ENCODE measurements at places on chromosomes 2 and 18.

GRCh38 chr2:28658369-28658768 is 93.3 kb upstream of the PPP1CB start:
- no peak for DNase-seq

GRCh38 chr2:219175928-219176817 is 552 bp downstream of the CNPPD1 start:
- no peak for DNase-seq

DNA sequence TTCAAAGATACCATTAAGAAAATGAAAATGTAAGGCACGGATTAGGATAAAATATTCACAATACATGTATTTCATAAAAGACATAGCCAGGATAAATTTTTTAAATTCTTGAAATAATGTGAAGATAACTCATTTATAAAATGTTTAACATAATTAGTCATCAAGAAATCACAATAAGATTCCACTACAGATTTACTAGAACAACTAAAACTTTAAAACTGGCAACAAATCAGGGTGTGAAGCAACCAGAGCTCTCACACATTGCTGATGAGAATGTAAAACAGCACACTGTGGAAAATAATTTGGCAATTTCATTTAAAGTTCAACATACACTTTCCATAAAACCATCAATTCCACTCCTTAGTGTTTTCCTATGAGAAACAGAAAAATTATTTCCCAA is 89.6 kb upstream of the UBE2E3 start:
- no peak for DNase-seq

DNA sequence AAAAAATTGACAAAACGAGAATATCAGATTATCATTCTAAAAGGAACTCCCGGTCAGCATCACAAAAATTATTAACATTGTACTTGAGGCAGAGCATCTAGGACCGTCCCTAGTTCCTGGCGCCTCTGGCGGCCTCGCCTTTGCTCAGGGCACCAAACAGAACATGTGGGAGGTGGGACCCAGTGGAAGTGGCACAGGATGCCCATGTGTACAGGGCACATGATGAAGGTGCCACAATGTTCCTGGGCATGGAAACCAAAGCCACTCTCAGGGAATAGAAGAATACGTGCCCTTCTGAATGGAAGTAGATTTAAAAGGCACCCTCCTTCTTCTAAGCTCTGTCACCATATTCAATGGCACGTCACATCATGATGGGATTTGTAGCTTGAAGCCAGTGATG is 30.1 kb upstream of the MARCO start:
- DNase-seq: no peak

- no peak for DNase-seq
Observed at GRCh38 chr2:74902281-74902860, 56.1 kb upstream of the POLE4 start.

- DNase-seq: no peak
Observed at GRCh38 chr2:43194121-43194869, 32.1 kb downstream of the ZFP36L2 start.

DNA sequence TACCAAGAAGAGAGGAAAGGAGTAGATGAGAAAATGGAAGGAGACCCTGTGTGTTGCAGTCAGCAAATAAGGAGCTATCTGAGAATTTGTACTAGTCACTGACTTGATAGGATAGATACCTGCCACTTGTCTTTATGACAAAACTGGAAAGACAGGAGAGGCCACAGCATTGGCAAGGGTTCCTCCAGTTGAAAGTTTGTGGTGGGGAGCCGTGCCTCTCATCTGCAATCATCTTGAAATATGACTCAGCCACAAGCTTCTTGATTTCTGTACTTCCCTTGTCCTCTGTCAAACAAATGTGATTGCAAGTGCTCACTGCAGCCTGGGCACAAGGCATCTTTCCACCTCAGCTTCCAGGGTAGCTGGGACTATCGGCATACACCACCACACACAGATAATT is 99.1 kb downstream of the GREB1L start:
- DNase-seq: no peak

DNA sequence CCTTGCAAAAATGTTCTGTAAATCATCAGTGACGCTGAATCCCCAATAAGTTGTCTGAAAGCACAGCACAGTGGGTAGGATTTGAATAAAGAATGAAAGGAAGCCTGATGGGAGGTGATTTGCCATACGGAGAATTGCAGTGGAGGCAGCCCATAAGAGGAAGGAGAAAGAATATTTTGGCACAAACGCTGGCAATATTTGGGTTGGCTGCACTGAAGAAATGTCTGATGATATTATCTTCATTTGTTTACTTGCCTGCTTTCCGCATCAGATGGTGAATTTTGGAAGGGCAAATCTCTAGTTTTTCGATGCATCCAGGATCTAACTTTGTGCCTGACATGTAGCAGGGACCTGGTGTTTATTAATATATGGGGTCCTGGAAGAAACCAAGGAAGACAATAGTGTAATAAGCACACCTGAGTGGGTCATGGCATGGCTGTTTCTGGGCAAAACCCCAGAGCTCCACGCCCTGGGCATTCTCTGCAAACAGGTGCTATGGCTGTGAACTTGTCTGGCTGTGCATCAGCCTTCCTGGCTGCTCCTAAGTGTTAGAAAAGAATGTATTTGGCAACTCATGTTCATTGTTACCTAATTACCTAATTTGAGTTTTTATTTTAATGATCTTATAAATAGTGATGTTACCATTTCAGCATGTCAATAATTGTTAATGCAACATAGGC is 5.9 kb downstream of the GALR1 start:
- no peak for DNase-seq

DNA sequence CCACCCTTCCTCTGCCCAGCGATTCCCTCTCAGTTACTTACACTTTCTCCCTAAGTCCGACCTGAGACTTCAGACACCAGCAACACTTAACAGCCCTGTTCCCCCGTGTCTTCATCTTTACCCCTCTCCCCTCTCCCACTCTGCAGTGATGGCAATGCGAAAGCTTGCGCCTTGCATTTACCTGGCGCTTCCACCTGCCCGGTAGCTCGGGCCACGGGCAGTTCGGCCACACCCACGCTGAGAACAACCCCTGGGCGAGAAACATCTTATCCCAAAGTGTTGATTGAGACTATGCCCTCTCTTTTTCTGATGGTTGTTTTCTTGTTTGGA is 558 bp downstream of the DNAJC10 start:
- DNase-seq: no peak

- no peak for DNase-seq
Observed at GRCh38 chr2:37634914-37635503, 36.4 kb downstream of the CDC42EP3 start.

DNA sequence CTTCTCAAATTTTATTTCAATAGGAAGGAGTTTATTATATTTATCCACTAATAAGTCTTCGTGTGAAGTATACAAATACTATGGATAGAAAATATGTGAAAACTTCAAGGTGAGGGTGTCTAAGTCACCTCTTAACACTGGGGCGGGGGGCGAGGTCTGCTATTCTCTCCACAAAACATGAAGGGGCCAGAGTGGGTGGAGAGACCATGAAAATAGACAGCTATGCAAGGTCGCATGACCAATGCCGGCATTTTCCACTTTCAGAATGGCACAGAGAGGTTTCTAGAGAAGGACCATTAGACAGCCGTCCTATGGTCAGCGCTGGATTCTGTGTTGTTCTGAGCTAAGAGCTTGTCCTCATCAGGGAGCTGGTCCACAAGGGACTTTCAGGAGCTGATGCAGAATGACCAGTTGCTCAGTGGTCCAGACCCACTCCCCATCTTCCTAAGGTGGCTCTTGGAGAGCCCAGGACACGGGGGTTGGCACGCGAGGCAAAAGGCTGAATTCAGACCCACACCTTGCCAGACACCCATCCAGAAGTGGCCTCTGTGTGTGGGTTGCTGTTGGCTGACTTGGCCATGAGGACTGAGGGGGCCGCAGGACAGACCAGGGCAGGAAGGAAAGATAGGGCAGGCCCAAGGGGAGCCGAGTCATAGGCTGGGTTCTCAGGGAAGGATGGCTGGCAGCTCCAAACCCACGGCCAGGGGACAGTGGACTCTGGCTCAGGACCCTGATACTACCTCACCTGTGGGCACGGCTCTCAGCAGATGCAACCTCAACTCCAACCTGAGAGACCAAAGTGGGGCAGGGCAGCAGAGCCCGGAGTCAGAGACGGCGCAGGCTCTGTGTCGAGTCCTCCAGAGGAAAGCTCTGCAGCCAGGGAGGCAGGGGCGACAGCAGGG is 69.8 kb downstream of the NDUFA10 start:
- DNase-seq: no peak

DNA sequence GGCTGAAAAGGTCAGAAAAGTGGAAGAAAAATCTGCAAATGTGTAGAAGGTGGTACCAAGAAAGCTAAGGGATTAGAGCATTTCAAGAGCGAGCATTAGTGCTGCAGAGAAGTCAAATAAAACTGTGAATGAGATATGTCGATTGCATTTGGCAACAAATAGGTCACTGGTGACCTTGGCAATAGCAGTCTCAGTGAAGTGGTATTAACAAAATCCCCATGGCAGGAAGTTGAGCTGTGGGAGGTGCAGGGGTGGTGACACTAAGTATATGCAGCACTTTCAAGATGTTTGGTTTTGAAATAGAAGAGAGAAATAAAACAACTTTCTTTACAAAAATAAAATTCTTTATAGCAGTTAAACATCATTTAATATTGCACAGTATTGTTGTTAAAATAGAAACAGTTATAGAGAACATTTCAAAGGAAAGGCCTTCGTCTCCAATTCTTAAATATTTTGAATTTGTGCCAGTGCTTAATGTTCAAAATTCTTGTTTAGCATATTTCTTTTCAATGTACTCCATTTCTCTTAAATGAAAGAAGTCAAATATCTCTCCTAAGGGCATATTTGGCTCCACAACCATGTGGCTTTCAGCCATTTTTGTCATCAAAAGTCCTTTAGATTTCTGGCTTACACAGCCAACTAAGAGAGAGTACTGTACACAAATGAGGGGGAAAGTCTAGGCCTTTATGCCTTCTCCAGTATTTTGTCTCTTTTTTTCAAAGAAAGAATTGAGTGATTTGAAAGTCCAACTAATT is 443.0 kb upstream of the MMADHC start:
- no peak for DNase-seq

DNA sequence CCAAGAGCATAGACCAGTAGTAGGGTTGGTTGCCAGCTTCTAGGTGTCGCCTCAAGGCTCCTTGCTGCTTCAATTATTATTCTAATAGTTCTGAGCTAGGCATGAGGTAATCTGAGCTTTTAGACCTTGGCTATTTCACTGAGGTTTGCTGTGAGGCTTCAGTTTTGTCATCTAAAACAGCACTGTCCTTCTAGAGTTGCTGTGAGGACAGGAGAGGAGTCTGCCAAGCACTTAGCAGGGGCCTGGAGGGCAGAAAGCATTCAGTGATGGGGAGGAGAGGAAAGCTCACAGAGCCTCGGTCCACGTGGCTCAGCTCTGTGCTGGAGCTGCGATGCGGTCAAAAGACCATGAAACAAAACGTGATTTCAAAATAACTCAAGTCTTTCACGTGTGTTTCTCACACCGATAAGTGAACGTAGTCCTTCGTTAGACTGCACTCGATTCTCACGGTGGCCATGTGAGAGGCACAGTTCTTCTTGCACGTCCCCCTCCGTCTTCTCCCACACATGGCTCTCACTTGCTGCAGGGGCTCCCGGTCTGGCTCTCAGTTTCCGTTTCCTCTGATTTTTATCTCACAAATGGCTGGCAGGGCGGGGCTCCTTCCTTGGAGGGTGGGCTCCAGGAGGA is 113.7 kb downstream of the B3GNT2 start:
- DNase-seq: no peak

All from stimulated activated CD4-positive, alpha-beta T cell treated with anti-CD3 and anti-CD28 coated beads, TNF-alpha, amount 100 ng/mL, for 1 hour (primary cell).